ENCODE measurements at places on chromosomes 2 and 18. TPM values are rescaled to one million over a fixed set of nuclear protein-coding genes. Genes with fewer than 3 reads are reported as not detected.

DNA sequence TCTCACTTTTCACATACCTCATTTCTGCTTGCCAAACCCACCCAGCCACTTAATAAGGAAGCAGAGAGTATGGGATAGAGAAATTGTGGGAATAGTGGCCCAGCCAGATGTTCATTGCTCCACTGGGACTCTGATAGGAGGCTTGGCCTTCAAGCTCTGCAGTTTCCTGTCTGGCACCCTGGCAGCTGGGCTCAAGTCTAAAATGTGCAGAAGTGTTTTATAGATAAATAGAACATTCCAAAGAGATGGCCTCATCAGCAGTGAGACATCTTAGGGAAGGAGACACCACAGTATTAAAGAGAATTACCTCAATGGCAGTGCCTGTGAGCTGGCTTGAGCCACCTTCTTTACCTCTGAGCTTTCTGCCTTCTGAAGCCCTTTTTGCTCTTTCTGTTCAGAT is 24.7 kb downstream of the COPS7B start:
- DNase-seq = no peak

DNA sequence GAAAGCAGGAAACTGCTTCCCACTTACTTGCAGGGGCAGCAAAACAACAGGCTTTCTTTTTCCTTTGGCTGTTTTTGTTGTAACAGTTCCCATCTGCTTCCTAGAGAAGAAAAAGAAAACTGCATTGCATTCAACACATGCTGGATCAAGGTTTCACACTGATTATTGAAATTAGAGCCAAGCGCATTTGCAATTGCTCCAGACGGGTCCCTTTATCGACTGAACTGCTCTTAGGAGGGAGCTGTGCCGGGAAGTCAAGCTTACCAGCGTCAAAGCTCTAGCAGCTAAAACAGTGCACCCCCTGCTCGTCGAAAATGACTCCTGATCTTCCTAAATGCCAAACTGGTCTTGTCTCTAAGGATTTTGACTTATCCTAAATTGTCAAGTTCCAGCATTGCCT is 164.0 kb upstream of the SESTD1 start:
- DNase-seq = peak; percentile 31

- DNase-seq = peak; percentile 35
Measured at GRCh38 chr2:3596901-3597417, 2.0 kb downstream of the COLEC11 start.

GRCh38 chr18:23710068-23710527 is 20.8 kb downstream of the LAMA3 start:
- no peak for DNase-seq

GRCh38 chr18:34999756-35000289 is 41.4 kb upstream of the MAPRE2 start:
- no peak for DNase-seq

DNA sequence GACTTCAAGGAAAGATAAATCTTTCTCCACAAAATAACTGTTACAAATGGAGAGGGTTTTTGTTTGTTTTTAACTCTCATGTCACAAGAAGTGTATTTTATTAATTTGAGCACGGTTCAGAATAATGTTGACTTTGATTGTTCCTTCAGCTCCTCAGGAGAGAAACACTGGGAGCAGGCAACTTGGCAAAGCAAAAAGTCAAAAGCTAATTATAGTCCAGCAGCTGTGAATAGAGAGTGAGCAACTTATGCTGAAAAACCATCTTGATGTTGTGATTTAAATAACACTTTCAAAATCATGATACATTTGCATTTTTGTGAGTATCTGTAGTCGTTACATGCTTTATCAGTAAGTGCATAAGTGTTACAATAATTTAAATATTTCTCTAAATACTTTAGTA is 37.5 kb upstream of the TTN start:
- DNase-seq = no peak

DNA sequence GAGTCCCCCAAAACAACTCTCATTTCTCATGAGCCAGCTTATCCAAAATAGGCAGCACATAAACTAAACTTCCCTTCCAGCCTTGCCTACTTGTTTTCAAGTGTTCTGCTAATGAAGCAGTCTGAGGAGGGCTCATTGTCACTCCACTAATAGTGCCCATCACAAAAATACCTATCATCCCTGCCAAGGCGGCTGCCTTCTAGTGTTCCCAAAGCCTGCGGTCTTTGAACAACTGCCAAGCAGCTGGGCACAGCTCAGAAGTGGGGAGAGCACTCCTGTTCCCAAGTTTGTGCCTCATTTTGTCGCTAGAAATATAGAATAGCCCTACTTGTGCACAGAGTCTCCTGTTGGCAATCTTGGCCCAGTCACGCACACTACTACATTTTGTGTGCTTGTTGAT is 50.3 kb downstream of the DTNA start:
- no peak for DNase-seq

DNA sequence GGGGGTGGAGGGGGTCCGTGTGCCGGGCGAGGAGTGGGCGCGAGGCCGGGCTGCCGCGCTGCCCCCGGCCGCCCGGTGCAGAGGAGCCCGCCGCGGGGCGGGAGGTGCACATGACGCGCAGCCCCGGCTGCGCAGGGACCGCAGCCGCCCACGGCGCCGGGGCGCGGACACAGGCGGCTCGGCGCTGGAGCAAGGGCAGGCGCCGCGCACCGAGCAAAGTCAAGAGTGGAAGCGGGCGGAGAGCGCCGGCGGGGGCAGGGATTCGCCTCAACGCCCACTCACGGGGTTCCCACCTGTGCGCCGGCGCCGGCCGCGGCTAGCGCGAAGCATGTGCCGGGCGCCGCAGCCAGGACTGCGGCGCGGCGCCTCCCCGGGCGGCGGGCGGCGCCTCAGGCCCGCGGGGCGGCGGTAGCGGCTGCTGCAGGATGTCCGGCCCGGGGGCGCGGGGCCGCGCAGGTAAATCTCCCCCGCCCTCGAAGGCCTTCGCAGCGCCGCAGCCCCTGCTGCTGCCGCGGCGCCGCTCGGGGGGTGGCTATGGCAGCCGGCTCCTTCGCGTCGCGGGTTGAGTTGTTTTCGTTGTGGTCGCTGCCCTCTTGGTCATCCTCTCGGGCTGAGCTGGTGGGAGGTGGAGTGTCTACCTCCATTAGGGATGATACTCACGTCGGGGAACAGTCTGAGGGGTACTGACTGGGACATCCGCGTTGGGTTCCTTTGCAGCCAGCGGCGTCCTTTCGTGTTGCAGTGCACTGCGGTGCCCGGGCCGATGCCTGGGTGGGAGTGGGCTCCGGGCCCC is 216.3 kb upstream of the DTNA start:
- peak; percentile 9 for DNase-seq

The TMEM198 gene
- total RNA-seq = 10.4 TPM

The COL3A1 gene
- 264 TPM for total RNA-seq

The GCG gene
- total RNA-seq = not detected

The ZSCAN30 gene
- total RNA-seq = 17.2 TPM

The DSG4 gene
- not detected for total RNA-seq

Data from ovary (tissue), 10 donors.